GM18507 (cell line): ENCODE measurements at places on chromosomes 16 and 17.

GRCh38 chr17:63646488-63646806, 24.2 kb downstream of the MAP3K3 start:
- no peak for DNase-seq

GRCh38 chr16:1959269-1960039, at the start of gene NDUFB10:
Gene NDUFB10 (plus strand): TSS chr16:1959538. CDS start chr16:1959625, 87 bp downstream.
- peak; percentile 83 for DNase-seq

DNA sequence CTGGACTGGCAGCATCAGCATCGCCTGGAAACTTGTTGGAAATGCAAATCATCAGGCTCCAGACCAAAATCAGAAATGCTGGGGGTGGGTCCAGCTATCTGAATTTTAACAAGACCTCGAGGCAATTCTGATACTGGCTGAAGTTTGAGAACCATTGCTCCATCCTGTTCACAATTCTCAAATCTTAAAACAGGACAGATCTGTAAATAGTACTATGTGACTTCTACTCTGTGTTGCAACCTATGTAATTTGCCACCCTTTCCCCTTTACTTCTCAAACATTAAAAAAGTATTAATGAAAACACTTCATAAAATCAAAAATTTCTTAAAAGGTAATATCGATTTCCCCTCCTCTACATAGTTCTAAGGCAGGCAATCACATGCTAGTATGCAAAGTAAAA, 28.5 kb downstream of the CACNG1 start:
- no peak for DNase-seq

GRCh38 chr16:410516-411178, 9.0 kb downstream of the DECR2 start:
- DNase-seq = no peak
